A549 treated with GW870086 at 1 μM for 4 hours (cell line): ENCODE measurements at places on chromosomes 2 and 18. TPM values are rescaled to one million over a fixed set of nuclear protein-coding genes. Genes with fewer than 3 reads are reported as not detected.

Gene CASP10
- 1.9 to 2.6 TPM (median 2.0 TPM) in 5 replicates for total RNA-seq

Gene EPB41L3
- 0.09 to 0.21 TPM (median 0.17 TPM) in 4 of 5 replicates, not detected in the other for total RNA-seq

Gene ALKAL2
- not detected in 5 replicates for total RNA-seq

Gene SPATS2L
- total RNA-seq = 111 to 125 TPM (median 121 TPM) in 5 replicates

Gene LCT
- total RNA-seq = 0.02 to 0.07 TPM (median 0.03 TPM) in 5 replicates

Gene CYP20A1
- 8.9 to 9.9 TPM (median 9.6 TPM) in 5 replicates for total RNA-seq

Gene RAB3GAP1
- 24.0 to 29.0 TPM (median 26.7 TPM) in 5 replicates for total RNA-seq

Gene IGFBP5
- 0.11 to 0.32 TPM (median 0.13 TPM) in 5 replicates for total RNA-seq

Gene CCBE1
- 6.3 to 13.3 TPM (median 11.6 TPM) in 5 replicates for total RNA-seq

Gene VAMP5
- 0.28 to 0.31 TPM in 2 of 5 replicates, not detected in the others for total RNA-seq

Gene TCF4
- total RNA-seq = 0.91 to 2.2 TPM (median 1.5 TPM) in 5 replicates

Gene DNAJC5G
- not detected in 5 replicates for total RNA-seq

Gene C2orf69
- 5.1 to 9.5 TPM (median 7.4 TPM) in 5 replicates for total RNA-seq

Gene CCDC148
- 0.26 to 1.1 TPM (median 0.62 TPM) in 5 replicates for total RNA-seq

Gene CRYGC
- not detected in 5 replicates for total RNA-seq

Gene SLC38A11
- total RNA-seq = not detected in 5 replicates

Gene SH2D6
- total RNA-seq = 0.54 to 0.99 TPM (median 0.62 TPM) in 5 replicates

Gene CCDC68
- total RNA-seq = 2.4 to 4.2 TPM (median 3.2 TPM) in 5 replicates

Gene SEPTIN10
- total RNA-seq = 28.9 to 46.6 TPM (median 45.1 TPM) in 5 replicates

Gene PCARE
- total RNA-seq = not detected in 5 replicates

Gene CDK5R2
- 3.2 to 6.1 TPM (median 5.3 TPM) in 5 replicates for total RNA-seq

Gene PRSS56
- total RNA-seq = 0.09 to 0.16 TPM (median 0.11 TPM) in 5 replicates

Gene PSMA8
- not detected in 5 replicates for total RNA-seq

Gene TMEM178A
- 0.15 to 0.29 TPM (median 0.28 TPM) in 3 of 5 replicates, not detected in the others for total RNA-seq

Gene SNTG2
- not detected in 5 replicates for total RNA-seq

Gene TSHZ1
- 4.5 to 7.2 TPM (median 5.8 TPM) in 5 replicates for total RNA-seq

Gene DSC3
- 1.2 to 1.7 TPM (median 1.5 TPM) in 5 replicates for total RNA-seq

Gene AKAIN1
- total RNA-seq = not detected in 5 replicates
